ENCODE measurements at places on chromosomes 1 and 21. TPM values are rescaled to one million over a fixed set of nuclear protein-coding genes. Genes with fewer than 3 reads are reported as not detected.

GRCh38 chr1:24392982-24393650 lies 20.5 kb downstream of the STPG1 start:
- DNase-seq = no peak

DNA sequence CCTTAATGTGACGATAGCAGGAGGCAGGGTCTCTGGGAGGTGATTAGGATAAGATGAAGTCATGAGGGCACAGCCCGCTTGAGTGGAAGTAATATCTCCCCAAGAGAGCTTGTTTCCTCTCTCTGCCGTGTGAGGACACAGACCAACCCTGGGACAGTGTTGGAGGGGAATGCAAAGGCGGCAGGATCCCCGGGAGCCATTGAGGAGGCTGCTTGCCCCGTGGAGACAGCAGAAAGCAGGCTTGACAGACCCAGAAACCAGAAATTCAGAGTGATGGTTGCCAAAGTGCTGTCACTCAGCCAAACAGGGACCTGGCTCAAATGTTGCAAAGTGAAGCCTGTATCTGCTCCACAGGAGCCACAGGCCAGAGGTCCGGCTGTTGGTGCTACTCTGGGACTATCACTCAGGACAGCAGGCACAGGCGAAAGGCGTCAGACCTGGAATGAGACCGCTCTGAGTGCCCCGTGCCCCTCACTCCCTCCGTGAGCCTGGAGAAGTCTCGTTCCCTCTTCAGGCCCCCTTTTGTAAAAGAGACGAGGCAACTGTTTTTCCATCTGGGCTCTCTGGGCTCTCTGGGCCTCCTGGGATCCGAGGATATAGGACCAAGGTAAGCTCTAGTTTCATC lies 96.6 kb upstream of the VANGL1 start:
- DNase-seq = no peak

- no peak for DNase-seq
Measured at GRCh38 chr1:212607206-212607912, 1.2 kb upstream of the ATF3 start.

DNA sequence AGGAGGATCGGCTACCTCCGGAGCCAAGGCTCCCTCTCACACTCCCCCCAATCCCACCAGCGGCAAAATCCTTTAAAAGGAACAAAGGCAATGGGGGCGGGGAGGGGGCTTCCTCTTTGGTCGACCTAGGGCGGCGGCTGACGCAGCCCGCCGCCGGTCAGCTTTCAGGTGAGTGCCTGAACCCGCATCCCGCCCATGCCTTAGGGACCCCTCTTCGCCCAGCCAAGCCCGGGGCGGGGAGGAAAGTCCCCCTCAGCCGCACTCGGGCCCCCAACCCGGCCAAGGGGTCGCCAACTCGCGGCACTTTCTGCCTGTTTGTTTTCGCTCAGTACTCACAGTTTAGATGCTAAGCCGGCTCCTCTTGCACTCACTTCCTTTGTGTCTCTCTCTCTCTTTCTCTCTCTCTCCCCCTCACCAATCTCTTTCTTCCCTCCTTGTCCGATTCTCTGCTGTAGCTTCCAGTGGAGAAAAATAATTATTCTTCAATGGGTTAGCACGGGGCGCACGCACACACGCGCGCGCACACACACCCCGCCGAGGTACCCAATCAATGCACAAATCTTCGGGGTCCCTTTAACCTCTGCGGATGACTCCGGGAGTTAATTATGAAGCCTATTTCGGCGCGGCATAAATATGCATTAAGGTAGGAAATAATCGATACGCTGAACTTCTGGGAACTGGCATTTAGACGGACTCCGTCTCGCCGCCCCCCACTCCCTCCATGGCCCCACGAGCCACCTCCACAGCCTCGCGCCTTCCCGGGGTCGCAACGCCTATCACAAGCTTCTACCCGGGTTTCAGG lies at the start of gene BLACAT1:
BLACAT1 (minus strand) TSS at position 465 of the 802 bp plus-strand sequence.
- DNase-seq = no peak

GRCh38 chr1:201270616-201271390 lies 12.5 kb upstream of the PKP1 start:
- DNase-seq = no peak

DNA sequence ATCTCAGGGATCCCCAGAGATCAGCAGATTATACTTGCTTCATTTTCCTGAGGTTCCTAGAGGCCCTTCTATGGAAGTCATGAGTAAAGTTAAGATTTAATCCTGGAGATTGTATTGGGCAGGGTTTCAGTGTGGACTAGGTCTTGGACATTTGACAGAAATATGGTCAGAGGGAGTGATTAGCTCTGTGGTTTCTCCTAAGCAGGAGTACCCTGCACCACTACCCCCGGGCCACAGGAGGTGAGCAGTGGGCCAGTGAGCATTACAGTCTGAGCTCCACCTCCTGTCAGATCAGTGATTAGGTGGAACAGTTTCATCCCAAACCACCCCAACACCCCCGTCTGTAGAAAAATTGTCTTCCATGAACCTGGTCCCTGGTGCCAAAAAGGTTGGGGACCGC lies 43.2 kb downstream of the PHACTR4 start:
- no peak for DNase-seq

DNA sequence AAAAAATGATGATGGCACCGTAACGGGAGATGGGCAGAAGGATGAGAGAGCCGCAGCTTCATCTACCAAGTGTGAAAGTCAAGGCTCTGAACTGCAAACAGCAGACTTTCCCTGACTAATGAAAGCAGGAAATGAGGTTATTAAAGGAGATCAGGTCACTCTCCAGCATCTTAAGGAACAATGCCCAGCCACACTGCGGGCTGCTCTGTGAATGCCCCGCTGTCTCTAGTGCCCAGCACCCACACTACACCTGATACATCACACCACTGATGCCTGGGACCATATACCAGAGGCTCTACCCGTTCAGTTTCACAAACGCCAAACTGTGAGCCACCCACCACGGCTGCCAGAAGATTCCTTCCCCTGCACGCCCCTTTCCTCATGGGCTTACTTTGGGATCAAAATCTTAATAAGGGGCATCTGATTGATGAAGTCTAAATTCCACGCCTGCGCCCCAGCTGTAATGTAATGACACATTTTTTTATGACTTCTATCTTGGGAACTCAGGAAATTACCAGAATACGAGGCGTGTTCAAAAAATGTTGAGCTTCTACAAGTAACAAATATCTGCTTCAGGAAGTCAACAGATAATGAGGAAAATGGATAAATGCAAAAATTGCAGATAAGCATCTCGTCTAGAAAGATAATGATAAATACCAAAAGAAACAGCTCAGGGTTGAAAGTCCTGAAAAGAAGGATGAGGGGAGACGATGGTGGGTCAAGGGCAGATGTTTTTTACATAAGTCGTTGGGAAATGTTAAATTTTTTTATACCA lies 72.0 kb downstream of the MIS18A start:
- DNase-seq = no peak

DNA sequence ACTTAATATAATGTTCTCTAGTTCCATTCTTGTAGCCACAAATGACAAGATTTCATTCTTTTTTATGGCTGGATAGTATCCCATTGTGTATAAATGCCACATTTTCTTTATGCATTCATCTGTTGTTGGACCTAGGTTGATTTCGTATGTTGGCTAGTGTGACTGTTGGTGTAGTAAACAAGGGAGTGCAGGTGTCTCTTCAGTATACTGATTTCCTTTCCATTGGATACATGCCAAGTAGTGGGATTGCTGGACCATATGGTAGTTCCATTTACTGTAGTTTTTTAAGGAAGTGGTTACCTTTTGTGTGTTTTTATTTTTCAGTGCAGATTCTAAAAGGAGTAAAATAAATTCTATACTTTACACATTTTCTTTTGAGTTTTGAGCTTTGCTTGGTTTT lies 5.7 kb downstream of the PARK7 start:
- no peak for DNase-seq

GRCh38 chr1:64895500-64895899 lies 70.8 kb downstream of the JAK1 start:
- no peak for DNase-seq

- DNase-seq = no peak
Measured at GRCh38 chr1:59570524-59570923, 244.2 kb upstream of the HOOK1 start.

DNA sequence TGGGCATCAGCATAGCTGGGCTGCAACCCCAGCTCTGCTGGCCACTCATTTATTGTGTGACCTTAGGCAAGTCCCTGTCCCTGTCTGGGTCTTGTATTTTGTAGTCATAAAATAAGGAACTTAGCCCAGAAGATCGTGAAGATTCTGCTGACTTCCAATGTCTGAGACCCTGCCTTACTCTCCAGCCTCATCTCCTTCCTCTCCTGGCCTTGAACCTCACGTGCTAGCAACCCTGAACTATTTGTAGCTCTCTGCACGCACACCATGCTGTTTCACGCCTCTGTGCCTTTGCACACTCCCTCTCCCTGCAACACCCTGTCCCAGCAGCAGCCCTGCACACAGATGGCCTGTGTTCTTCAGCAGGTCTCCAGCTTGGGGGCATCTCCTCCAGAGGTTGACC lies 121.1 kb downstream of the LACTBL1 start:
- no peak for DNase-seq

- DNase-seq = no peak
Measured at GRCh38 chr1:222643606-222643937, 25.7 kb downstream of the MIA3 start.

- no peak for DNase-seq
Measured at GRCh38 chr1:36884029-36884701, 150.2 kb downstream of the GRIK3 start.

DNA sequence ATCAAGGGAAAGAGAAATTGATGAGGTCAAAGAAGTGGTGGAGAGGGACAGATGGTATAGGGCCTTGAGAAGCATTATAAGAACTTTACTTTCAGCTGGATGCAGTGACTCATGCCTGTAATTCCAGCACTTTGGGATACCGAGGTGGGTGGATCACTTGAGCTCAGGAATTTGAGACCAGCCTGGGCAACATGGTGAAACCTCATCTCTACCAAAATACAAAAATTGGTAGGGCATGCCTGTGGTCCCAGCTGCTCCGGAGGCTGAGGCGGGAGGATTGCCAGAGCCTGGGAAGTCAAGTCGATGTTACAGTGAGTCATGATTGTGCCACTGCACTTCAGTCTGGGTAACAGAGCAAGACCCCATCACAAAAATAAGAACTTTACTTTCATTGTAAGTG lies 5.7 kb downstream of the TMEM50A start:
- no peak for DNase-seq

DNA sequence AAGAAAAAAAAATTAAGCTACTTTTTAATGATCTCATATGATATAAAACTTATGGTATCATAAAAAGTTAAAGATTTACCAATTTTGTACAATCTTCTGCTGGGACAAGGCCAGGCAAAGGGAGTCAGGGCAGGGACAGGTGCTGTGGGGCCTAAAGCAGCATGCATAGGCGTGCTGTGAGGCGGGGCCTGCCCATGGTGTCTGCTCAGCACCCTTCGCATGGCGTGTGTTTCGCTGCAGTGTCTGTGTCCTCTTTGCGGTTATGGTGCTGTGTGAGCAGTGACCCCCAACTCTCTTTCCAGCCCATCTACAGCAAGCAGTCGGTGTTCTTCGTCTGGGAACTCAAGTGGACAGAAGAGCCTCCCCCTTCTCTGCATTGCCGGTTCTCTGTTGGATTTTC lies 13.4 kb upstream of the PWP2 start:
- no peak for DNase-seq

GRCh38 chr1:97780884-97781283 lies 139.9 kb downstream of the DPYD start:
- no peak for DNase-seq

GRCh38 chr1:243280571-243281129 lies 24.8 kb downstream of the SDCCAG8 start:
- no peak for DNase-seq

TMEM69 gene
- 33.5 TPM for total RNA-seq

RASSF5 gene
- total RNA-seq = 2.0 TPM

GUCA2A gene
- 6.5 TPM for total RNA-seq

TESK2 gene
- total RNA-seq = 8.2 TPM

MSH4 gene
- 0.37 TPM for total RNA-seq

LCE2B gene
- total RNA-seq = not detected

OR2L8 gene
- not detected for total RNA-seq

LDLRAD1 gene
- total RNA-seq = 1.7 TPM

CFAP45 gene
- total RNA-seq = 0.43 TPM

IRF6 gene
- total RNA-seq = 35.3 TPM

POU2F1 gene
- total RNA-seq = 14.5 TPM

ASCL5 gene
- total RNA-seq = not detected

SFN gene
- total RNA-seq = 3.4 TPM
